ENCODE measurements at places on chromosomes 1 and 21. TPM values are rescaled to one million over a fixed set of nuclear protein-coding genes. Genes with fewer than 3 reads are reported as not detected.
A peak's percentile ranks its signal among the peaks of the same experiment; 100 is the strongest.

GRCh38 chr1:213256438-213257087 lies 205.5 kb downstream of the RPS6KC1 start:
- DNase-seq, result no peak

DNA sequence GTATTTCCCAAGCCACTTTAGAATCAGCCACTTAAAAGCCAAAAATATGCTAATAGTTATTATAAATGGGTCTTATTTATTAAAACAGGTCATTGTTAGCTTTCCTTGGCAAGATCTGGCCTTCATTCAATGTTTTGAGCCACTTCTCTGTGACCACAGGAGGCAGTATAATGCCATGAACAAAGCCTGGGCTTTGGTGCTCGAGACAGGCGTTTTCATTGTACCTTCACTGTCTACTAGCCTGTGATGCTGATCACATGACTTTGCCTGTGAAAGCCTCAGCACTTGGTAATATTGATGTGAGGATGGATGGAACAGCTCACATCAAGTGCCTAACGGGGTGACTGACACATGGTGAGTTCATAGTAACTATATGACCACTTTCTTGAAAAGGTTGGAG lies 217.0 kb downstream of the RWDD3 start:
- DNase-seq, result no peak

DNA sequence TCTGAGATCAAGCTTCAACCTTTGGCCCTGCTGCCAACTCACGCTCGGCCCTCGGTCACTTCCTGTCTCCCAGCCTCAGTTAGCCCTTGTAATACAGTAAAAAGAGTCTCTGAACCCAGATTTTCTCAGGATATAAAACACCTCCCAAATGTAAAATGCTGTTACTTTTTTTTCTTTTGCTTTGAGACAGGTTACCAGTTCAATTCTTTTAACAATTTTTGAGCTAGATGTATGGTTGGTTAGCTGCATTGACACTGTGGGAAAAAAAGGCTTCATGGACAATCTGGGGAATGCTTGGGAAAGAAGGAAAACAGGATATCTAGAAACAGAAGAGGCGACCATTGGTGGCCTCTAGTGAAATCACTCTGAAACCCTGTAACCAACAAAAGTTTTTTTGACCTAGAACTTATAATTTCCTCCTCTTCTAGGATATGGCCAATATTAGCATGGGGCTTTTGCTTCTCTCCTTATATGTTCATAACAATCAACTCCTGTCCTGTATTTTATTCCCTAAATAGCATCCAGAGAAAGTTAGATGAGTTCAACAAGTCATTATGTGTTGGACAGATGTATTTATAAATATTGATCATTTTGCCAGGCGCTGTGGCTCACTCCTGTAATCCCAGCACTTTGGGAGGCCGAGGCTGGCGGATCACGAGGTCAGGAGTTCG lies 1.3 kb downstream of the CMPK1 start:
- DNase-seq, result no peak

DNA sequence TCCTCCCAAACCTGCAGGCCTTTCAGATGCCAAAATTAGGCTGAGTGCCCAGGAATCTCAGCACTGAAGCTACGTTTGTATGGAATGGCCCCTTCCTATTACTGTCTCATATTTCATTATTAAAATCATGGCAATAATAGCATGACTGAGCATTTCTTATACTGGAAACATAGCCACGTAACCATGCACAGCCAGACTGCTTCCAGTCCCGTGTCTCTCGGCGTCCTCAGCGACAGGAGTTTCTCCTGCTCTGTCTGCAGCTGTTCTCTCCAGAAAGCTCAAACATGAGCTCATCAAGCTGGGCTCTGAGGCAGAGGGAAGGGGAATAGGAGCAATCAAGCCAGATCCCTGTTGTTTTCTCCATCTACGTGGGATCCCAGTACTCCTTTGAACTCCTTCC lies 104.0 kb downstream of the CDC7 start:
- DNase-seq, result no peak

- peak; percentile 72 for DNase-seq
These were observed 49.6 kb upstream of the IRF2BP2 start for GRCh38 chr1:234659538-234659937.

- DNase-seq, result no peak
These were observed 15.3 kb downstream of the SMIM12 start for GRCh38 chr1:34844252-34844634.

The TRAF3IP3 gene
- not detected for total RNA-seq

The CENPL gene
- 7.9 TPM for total RNA-seq

The SERPINC1 gene
- total RNA-seq, result not detected

Data from astrocyte (in vitro differentiated cells and primary cell).